ENCODE measurements at places on chromosomes 11 and 22. TPM values are rescaled to one million over a fixed set of nuclear protein-coding genes. Genes with fewer than 3 reads are reported as not detected.

PNPLA3 gene
- total RNA-seq, result 6.2 TPM

RIC3 gene
- total RNA-seq, result not detected

KCNK7 gene
- total RNA-seq, result not detected

KRTAP5-1 gene
- not detected for total RNA-seq

NRXN2 gene
- total RNA-seq, result 7.5 TPM

WNT11 gene
- 0.85 TPM for total RNA-seq

TIMP3 gene
- total RNA-seq, result 175 TPM

SAA1 gene
- total RNA-seq, result 3.1 TPM

CARD16 gene
- total RNA-seq, result 6.5 TPM

OR51T1 gene
- total RNA-seq, result not detected

MMP26 gene
- total RNA-seq, result not detected

PRDX5 gene
- total RNA-seq, result 263 TPM

All from regular cardiac myocyte (primary cell).